H1 (cell line): ENCODE measurements at places on chromosomes 5 and 9. TPM values are rescaled to one million over a fixed set of nuclear protein-coding genes. Genes with fewer than 3 reads are reported as not detected.

The LCN1 gene
- not detected in 2 replicates for total RNA-seq

The RPS14 gene
- 2,548 and 2,599 TPM in 2 replicates for total RNA-seq

The ADAMTS13 gene
- total RNA-seq: 5.1 and 5.8 TPM in 2 replicates

The PCDHAC1 gene
- 4.5 and 5.0 TPM in 2 replicates for total RNA-seq

DNA sequence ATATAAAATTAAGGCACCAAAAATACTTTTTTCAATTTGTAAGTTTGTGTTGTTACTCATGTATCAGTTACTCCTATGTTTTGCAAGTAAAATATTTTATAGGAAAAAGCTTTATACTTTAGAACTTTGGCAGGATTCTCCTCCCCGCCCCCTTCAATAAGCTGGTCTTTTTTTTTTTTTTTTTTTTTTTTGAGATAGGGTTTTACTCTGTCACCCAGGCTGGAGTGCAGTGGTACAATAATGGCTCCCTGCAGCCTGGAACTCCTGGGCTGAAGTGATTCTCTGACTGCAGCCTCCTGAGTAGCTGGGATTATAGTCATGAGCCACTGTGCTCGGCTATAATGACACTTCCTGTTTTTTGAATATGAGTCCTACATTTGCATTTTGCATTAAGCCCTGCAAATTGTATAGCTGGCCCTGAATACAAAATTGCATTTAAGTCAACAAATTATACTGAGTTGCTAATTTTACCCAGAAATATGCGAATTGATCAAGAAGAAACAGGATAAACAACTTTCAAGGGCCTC lies 192.9 kb downstream of the PIK3R1 start:
- H3K4me1 ChIP-seq: no peaks in the 10 kb centered on the region; the same call in 1 of the 2 replicates
- H3K27me3 ChIP-seq: no peaks in the 10 kb centered on the region
- H3K27ac ChIP-seq: no peak overlapping the region
- H3K4me3 ChIP-seq: no peak overlapping the region
- DNase-seq: no peak
- no peaks in the 10 kb centered on the region for H3K36me3 ChIP-seq

- H3K27ac ChIP-seq: no peak overlapping the region
- H3K4me3 ChIP-seq: no peak overlapping the region
- no peaks in the 10 kb centered on the region for H3K36me3 ChIP-seq
- peaks cover 7% of the 10 kb centered on the region for H3K4me1 ChIP-seq
Measured at GRCh38 chr5:4540375-4541173, 599.6 kb upstream of the ADAMTS16 start.

DNA sequence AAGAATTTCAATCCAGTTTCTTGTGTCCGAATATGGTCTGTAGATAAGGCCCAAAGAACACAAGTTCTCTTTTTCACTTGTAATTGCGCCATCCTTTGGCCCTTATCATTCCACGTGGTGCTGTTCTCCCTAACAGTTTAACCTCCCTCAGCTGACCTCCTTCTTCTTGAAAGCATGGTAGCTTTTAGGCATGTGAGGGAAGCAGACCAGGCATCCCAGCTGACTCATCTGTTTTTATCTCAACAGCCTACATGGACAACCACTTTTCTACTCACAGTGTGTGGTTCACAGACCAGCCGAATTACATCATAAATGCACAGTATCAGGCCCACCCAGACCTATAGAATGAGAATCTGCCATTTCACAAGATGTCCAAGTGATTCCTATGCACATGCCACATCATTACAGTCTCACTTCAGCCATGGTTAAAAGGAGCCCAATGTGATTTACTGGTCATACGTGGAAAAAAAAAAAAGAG lies 26.9 kb upstream of the PLIN2 start:
- no peak overlapping the region for H3K27ac ChIP-seq
- H3K27me3 ChIP-seq: no peaks in the 10 kb centered on the region; the same call in 1 of the 2 replicates
- no peak overlapping the region for H3K4me3 ChIP-seq

GRCh38 chr9:21747175-21747574 lies 55.3 kb upstream of the MTAP start:
- no peaks in the 10 kb centered on the region for H3K4me1 ChIP-seq
- no peak overlapping the region for H3K4me3 ChIP-seq
- H3K27ac ChIP-seq: no peak overlapping the region
- H3K27me3 ChIP-seq: peaks cover 67% of the 10 kb centered on the region
- no peak for DNase-seq
- no peaks in the 10 kb centered on the region for H3K36me3 ChIP-seq

- H3K27ac ChIP-seq: no peak overlapping the region
- peaks cover 33% of the 10 kb centered on the region for H3K4me1 ChIP-seq
- H3K27me3 ChIP-seq: no peaks in the 10 kb centered on the region
- H3K36me3 ChIP-seq: no peaks in the 10 kb centered on the region
Measured at GRCh38 chr9:16516891-16517290, 353.6 kb downstream of the BNC2 start.

GRCh38 chr5:171578049-171578828 lies 158.8 kb downstream of the FGF18 start:
- H3K27me3 ChIP-seq: no peaks in the 10 kb centered on the region; the same call in 1 of the 2 replicates
- H3K27ac ChIP-seq: no peak overlapping the region
- H3K4me1 ChIP-seq: no peaks in the 10 kb centered on the region
- H3K36me3 ChIP-seq: no peaks in the 10 kb centered on the region
